ENCODE measurements at places on chromosomes 5 and 9. TPM values are rescaled to one million over a fixed set of nuclear protein-coding genes. Genes with fewer than 3 reads are reported as not detected.

DNA sequence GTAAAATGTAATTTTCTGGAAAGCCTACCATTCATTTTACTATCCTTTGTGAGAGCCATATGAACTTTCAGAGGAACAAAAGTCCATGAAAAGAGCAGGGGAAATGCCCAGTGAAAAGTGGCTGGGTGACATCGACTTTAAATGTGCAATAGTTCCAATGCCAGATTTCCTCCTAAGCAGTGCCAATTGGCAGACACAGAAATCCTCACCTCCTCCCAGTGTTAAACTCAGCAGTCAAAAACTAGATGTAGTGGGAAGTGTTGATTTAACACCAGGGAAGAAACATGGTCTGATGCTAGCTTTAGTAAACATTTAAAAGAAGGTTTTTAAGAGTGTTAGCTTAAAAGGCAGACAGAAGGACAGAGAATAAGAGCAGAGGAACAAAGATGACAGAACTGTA lies 2055.2 kb downstream of the MAT2B start:
- DNase-seq = no peak

GRCh38 chr5:81855591-81855990 lies 104.7 kb upstream of the SSBP2 start:
- DNase-seq = no peak

DNA sequence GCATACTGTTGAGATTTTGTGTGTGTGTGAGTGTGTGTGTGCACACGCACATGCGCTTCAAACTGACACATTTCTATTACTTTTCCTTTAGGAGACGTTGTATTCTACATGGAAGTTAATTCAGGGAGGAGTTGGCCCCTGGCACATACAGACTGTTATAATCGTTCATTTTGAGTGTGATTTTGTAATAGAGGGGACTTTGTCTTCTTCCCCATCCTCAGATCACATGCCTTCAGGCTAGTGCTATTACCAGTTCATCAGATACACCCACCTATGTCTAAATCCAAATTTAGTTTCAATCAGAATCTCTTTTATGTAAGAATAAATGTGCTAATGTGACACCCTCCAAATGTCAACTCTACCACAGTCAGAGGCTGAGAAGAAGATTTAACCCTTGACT lies 90.2 kb downstream of the FBXO4 start:
- no peak for DNase-seq

DNA sequence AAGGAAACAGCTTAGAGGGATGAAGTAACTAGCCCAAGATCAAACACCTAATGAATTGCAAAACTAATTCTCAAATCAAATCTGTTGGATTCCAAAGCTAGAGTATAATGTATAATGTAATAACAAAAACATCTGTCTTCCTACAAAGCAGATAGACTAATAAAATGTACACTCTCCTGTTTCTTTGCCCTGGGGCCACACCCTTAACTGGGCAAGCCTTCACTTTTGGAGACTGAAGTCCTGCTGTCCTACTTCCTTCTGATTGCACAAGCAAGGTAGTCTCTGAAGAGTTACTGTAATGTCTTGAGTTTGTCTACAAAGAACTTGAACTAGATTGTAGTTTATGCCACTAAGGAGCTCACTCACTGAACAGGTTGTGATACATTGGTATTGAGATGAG lies 2.5 kb downstream of the TTC1 start:
- no peak for DNase-seq

DNA sequence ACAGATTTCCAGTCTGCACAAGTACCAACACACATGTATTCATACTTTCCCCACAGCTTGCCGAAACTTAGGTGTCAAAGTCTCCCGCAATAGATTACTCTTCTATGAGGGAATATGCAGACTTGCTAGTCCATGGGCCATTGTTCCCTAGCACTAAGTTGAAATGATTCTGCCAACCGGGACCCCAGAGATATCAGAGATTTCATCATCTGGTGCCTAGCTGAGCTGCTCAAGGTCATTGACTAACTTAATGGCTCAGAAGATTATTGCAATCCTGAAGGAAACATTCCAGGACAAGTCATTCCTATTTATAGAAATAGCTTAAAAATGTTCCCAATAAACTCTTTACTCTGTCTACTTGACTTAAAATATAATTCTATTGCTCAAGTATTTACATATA lies 202.6 kb downstream of the PIK3R1 start:
- no peak for DNase-seq

DNA sequence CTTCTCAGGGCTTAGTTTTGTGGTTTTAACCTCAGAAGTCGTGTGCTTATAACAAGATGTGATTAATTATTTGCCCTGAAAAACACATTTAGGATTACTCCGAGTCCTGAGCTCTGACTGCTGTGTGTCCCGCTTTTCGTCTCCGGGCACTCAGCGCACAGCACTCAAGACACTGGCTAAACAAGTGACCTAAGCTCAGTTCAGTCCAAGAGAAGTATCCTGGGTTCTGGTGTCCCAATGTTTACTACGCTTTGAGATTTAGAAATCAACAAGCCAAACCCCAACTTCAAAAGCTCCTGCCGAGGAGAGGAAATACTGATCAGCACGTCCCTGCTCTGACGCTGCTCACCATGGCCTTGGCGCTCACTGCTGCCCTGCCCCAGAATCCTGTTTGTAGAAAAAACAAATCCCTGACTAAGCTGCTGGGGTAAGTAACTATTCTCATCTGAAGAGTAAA lies 53.2 kb downstream of the IPPK start:
- peak; percentile 64 for DNase-seq

Gene IFNK
- not detected for total RNA-seq

Gene GRXCR2
- total RNA-seq = not detected

DNA sequence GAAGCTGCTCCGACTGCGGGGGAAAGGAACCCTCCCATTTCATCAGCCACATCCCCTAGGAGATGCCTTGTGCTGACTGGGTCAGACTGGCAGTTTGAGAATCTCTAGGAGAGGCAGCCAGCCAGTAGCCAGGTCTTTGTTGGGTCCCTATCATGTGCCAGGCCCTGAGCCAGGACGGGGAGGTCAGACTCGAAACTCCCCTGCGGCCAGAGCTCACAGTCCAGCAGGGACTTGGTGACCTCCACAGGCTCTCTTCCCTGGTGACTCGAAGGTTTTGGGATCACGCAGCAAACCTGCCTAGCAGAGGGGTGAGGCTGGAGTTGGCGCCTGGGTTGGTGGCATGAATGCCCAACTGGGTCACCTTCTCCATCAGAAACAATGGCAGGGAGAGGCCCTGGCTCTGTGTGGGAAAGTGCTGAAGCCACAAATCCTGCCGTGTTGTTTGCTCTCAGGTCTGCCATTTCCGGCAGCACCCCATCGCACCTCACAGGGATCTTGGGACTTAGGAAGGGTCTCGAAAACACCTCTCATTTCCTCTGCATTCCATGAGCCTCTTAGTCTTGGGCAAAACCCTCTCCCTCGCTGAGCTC lies 14.4 kb upstream of the ORM1 start:
- DNase-seq = peak; percentile 6

Gene TRPM3
- total RNA-seq = 43.9 TPM

Gene GPR21
- 6.7 TPM for total RNA-seq

DNA sequence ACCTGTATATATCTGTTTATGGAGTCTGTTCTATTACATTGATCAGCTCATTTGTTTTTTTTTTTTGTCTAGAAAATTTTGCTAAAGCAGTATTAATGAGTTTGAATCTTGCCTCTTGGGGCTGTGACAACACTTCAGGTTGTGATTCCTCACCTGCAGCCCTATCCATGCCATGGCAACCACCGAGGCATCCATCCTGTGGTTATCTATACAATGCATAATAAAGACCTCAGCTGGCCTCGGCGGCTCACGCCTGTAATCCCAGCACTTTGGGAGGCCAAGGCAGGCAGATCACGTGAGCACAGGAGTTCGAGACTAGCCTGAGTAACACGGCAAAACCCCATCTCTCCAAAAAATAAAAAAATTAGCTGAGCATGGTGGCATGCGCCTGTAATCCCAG lies 28.1 kb upstream of the PDCD1LG2 start:
- no peak for DNase-seq

- no peak for DNase-seq
These were observed 144.2 kb downstream of the PCSK1 start for GRCh38 chr5:96288845-96289185.

- peak; percentile 12 for DNase-seq
These were observed 930 bp downstream of the ANKS6 start for GRCh38 chr9:98795295-98795955.

Gene PRDM9
- 4.4 TPM for total RNA-seq

Gene SLU7
- total RNA-seq = 92.4 TPM

DNA sequence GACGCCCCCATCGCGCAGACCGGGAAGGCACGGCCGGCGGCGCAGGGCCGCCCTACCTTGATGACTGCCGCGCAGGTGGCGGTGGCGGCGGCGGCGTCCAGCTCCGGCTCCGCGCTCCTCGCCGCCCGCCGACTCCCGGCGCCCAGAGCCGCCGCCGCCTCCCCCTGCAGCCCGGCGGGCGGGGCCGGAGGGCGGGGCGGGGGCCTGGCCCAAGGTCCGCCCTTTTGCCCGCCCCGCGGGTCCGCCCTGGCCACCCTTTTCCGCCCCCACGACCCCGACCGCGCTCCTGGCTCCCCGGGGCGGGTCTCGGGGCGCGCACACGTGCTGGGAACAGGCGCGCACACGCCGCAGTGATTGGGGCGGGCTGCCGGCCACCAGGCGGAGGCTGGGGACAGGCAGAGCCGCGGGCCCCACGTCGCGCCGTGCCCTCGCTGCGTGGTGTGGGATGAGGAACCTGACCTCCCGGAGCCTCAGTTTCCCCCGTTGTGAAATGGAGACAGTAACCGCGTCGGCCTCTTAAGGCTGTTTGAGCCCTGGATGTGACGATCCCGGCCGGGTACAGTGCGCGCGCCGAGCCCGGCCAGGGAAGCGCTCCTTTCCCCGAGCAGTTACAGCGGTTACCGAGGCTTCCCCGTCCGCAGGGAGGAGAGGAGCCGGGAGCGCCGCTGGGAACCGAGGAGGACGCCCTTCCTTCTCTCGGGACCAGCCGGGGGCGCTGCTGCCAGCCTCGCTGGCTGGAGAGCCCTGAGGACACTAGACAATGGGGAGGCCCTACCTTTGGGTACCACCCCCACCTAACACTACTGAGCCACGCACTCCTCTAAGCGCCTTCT lies at the start of gene CORO2A:
CORO2A (minus strand) TSS at position 135 of the 833 bp plus-strand sequence. CDS start 34,977 bp downstream, outside the sequence.
- peak; percentile 82 for DNase-seq

Gene SPATA31E1
- total RNA-seq = 4.8 TPM

- DNase-seq = no peak
These were observed 14.0 kb upstream of the JAK2 start for GRCh38 chr9:4970970-4971641.

GRCh38 chr5:109805472-109805871 lies 115.7 kb downstream of the MAN2A1 start:
- DNase-seq = no peak

DNA sequence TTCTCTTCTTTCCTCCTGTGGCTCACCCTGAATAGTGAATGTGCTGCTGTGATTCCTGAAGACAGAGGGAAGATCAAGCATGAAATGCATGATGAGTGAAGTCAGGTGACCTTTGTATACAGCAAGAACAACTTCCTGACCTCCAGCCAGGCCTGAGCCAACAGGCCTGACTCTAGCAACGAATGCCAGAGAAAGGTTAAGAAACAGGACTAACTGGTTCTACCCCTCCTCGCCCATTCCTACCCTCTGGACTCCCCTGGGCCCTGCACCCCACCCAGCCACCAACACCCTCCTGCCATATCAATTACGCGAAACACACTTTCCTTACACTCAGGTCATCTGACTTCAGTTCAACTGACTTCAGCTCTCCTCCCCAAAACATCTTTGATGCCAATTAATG lies 4.9 kb downstream of the SUSD1 start:
- no peak for DNase-seq

Gene SOX30
- 47.7 TPM for total RNA-seq

DNA sequence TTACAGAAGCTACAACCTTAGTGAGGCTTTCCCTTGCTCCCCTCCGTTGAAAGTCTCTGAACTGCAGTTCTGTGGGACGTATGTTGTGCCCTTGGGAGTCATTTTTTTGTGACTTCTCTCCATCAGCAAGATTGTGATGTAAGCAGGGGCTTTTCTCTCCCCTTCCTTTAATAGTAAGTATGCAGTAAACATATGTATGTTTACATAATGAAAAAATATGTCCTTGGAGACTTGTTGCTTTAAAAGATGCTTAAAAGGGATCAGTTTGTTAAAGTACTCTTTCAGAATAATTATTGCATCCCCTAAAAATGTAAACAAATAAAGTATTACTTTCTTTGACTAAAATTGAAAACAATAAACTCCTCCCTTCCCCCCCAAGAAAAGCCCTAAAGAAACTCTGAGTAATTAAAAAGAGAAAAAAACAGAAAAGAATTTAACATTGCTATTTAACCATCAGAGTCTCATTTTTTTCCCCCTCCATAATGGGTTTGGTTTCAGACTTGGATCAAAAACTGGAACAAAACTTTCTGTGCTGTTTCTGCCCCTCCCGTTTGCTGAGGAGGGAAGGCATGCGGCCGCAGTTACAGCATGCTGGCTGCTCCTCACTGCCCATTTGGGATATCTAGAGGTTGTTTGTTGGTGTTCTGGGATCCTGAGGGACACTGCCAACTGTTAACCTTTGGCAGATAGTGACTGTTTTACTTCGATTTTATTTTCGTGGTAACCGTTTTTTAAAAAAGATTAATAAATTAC lies 40.2 kb downstream of the TRIO start:
- peak; percentile 49 for DNase-seq

GRCh38 chr5:106363578-106363977 lies 1307.2 kb downstream of the EFNA5 start:
- no peak for DNase-seq

DNA sequence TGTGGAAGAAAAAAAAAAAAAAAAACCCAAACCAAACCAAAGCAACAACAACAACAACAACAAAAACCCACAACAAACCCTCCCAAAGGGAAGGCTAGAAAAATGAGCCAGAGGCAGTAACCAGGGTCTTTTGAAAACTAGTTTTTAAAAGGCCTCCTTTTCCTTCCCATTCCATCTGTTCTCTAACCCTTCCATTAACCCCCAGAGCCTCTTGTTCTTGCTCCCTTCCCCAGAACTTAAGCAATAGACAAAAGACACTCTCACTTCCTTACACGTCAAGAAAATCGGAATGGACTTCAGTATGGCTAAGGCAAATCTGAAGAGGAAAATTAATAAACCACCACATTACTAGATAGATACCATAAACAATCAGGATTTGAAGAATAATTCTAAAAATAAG lies 292.8 kb downstream of the ARL15 start:
- no peak for DNase-seq

- peak; percentile 88 for DNase-seq
These were observed 1.2 kb upstream of the NPR3 start for GRCh38 chr5:32709750-32710549.

DNA sequence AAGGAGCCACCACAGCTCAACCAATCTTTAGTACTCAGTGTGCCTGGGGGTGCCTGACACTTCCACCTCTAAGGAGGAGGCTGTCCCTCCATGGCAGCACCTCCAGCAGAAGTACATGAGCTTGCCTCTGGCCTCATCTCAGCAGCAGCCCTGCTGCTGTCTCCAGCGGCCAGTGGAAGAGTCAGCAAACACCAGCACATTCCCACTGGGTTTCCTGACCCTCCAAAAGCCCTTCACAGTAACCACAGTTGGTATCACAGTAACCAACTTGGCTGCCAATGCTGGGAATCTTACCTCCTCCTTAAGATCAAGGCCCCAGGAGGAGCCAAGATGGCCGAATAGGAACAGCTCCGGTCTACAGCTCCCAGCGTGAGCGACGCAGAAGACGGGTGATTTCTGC lies 29.4 kb downstream of the FSTL4 start:
- no peak for DNase-seq

GRCh38 chr5:68285851-68286611 lies 70.5 kb downstream of the PIK3R1 start:
- DNase-seq = no peak

Gene NTRK2
- total RNA-seq = 5.3 TPM

- DNase-seq = no peak
These were observed 35.7 kb downstream of the TGFBI start for GRCh38 chr5:136064510-136064909.

GRCh38 chr5:173323106-173323798 lies 5.0 kb downstream of the STC2 start:
- no peak for DNase-seq

Gene SPINK7
- total RNA-seq = not detected

All from testis (tissue), 5 donors.